Right hindlimb (tissue), 1 donor: ENCODE measurements at places on chromosomes 4 and X.

DNA sequence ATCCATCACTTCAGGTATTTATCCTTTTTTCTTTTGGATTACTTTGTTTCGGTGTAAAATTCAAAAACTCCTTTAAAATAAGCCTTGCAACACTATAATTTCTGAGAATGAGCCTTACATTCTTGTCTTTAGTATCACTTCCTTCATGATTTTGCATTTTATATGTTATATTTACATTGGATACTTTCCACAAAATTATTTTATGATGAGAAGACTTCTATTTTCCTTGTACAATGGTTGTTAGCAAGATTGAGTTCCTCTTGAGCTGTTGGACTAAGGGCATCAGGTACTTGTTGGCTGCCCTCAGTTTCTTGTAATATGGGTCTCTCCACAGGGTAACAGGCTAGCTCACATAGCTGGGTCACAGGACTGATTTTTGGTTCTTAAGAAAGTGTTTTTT, 22.7 kb upstream of the HPGDS start:
- DNase-seq: no peak

DNA sequence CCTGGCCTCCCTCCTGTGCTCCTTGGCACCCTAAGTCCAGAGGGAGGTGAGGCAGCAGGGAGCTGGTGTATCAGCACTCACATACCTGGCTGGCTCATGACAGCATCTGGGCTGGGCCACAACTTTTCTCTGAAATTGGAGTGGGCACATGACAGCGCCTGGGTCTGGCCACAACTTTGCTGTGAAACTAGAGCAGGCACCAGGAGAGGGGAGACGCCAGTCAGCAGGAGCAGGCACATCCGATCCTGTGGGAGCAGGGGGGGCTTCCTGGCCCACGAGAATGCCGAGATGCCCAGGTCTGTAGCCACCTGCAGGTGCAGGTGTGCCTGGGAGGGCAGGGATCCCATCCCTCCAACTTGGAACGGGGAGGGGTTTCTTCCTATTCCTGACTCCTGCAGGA, 69.7 kb upstream of the PPP3CA start:
- no peak for DNase-seq

DNA sequence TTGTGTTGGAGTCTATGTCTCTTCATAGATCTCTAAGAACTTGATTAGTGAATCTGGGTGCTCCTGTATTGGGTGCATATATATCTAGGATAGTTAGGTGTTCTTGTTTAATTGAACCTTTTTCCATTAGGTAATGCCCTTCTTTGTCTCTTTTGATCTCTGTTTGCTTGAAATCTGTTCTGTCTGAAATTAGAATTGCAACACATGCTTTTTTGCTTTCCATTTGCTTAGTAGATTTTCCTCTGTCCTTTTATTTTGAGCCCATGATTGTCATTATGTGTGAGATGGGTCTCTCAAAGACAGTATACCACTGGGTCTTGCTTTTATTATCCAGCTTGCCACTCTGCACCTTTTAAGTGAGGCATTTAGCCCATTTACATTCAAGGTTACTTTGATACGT, 79.1 kb upstream of the APOOL start:
- DNase-seq: no peak

GRCh38 chr4:10002278-10002677, 19.0 kb downstream of the SLC2A9 start:
- no peak for DNase-seq

GRCh38 chr4:74364256-74364651, 691 bp upstream of the EREG start:
- DNase-seq: no peak

DNA sequence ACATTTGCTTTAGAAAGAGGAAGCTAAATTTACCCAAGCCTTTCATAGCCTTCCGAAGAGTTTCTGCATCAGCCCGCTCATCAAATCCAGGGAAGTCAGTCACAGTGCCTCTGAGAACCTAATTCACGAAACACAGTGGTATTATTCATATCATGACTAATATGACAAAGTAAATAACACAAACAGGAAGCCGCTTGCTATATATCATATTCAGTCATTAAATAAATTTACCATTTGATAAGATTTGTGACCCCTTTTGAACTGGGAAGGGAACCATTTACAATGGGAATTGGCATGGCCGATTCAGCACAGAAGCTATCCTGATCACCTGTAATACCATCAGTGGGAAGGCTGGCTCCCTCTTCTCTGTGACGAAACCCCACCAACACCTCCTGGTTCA, 10.5 kb downstream of the ANXA5 start:
- DNase-seq: no peak

DNA sequence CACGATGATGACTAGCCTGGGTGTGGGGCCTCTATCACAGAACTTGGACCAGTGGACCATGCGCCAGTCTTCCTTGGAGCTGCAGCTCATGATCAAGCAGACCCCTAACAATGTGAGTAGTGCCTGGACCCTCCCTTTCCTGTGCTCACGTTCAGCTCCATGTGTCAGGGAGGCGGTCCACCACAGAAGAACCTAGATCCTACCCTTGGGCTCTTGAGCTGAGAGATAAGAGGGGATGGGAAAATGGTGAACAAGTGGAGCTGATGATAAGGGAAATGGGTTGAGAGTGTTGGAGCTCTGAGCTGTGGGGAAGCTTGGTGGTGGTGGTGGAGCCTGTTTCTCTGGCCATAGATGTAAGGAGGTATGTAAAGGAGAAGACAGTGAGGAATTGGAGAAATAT, 13.1 kb downstream of the MED12 start:
- no peak for DNase-seq

DNA sequence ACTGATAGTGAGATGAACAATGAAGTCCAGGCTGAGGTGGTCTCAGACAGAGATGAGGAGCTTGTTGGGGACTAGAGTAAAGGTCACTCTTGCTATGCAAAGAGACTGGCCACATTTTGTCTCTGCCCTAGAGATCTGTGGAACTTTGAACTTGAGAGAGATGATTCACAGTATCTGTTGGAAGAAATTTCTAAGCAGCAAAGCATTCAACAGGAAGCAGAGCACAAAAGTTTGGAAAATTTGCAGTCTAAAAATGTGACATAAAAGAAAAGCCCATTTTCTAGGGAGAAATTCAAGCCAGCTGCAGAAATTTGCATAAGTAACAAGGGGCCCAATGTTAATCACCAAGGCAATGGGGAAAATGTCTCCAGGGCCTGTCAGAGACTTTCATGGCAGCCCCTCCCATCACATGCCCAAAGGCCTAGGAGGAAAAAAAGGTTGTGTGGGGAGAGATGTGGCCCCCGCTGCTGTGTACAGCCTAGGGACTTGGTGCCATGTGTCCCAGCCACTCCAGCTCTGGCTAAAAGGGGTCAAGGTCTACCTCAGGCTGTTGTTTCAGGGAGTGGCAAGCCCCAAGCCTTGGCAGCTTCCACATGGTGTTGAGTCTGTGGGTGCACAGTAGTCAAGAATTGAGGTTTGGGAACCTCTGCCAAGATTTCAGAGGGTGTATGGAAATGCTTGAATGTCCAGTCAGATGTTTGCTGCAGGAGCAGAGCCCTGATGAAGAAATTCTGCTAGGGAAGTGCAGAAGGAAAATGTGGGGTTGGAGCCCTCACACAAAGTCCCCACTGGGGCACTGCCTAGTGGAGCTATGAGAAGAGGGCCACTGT, 262.8 kb downstream of the DKK2 start:
- DNase-seq: no peak

DNA sequence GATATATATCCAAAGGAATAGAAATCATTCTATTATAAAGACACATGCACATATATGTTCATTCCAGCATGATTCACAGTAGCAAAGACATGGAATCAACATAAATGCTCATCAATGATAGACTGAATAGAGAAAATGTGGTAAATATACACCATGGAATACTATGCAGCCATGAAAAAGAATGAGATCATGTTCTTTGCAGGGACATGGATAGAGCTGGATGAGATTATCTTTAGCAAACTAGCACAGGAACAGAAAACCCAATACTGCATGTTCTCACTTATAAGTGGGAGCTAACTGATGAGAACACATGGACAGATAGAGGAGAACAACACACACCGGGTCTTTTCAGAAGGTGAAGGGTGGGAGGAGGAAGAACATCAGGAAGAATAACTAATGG, 1318.6 kb downstream of the PCDH19 start:
- DNase-seq: no peak

GRCh38 chrX:29792335-29792734, 423.0 kb upstream of the MAGEB2 start:
- no peak for DNase-seq

GRCh38 chr4:94924566-94924965, 166.8 kb downstream of the BMPR1B start:
- DNase-seq: no peak

- DNase-seq: no peak
These were observed 52.2 kb downstream of the AMMECR1 start for GRCh38 chrX:110265661-110266060.

- DNase-seq: no peak
These were observed 7.0 kb downstream of the JAKMIP1 start for GRCh38 chr4:6193399-6193798.

DNA sequence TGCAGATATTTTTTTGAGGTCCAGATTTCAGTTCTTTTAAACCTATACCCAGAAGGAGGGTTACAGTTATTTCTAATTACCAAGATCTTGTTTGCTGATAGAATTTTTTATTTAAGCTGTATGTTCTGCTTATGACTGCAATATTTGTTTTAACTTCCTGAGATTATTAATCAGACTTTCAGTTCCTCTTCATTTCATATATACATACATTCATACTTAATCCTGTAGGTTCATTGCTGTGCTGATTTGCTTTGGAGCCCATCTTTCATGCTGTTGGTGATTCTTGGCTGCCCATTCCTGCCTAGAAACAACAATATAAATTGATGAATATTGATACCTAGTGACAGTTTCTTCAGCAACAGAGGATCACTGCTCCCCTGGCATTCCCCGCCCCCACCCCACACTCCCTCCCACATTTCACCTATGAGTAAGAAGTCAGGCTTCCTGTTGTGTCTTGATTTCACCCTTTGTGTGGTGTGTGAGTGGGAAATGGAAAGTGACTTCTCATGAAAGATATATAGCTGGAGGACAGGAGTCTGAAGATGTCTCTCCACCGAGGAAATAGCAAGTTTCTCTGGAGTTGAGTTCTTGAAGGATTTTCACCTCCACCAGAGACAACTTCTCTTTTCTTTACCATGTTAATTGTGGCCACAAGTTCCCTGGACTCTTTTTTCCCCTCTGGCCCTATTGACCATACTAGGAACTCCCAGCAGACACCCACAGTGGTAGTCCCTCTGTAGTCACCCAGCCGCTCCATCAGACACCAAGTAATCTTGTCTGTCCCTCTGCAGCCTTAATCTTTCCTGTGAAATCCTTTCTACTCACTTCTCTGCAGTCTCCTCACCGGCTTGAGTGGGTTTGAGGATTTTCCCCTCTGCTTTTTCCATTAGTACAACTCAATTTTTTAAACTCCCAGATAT, 118.4 kb downstream of the ASB9 start:
- DNase-seq: no peak

GRCh38 chr4:183197140-183197539, 98.1 kb downstream of the WWC2 start:
- DNase-seq: no peak

GRCh38 chr4:184450045-184450444, 24.3 kb downstream of the IRF2 start:
- DNase-seq: no peak
